Muscle of leg (tissue), 16 donors: ENCODE measurements at places on chromosomes 4 and X. TPM values are rescaled to one million over a fixed set of nuclear protein-coding genes. Genes with fewer than 3 reads are reported as not detected.
A peak's percentile ranks its signal among the peaks of the same experiment; 100 is the strongest.

Gene ANK2
- total RNA-seq: 282 TPM

Gene ABCG2
- 5.3 TPM for total RNA-seq

Gene PRPS2
- total RNA-seq: 8.6 TPM

Gene SPATA18
- 2.7 TPM for total RNA-seq

Gene STK32B
- 3.8 TPM for total RNA-seq

- no peak overlapping the region for H3K27ac ChIP-seq
- no peaks in the 10 kb centered on the region for H3K36me3 ChIP-seq
- no peak overlapping the region for H3K4me3 ChIP-seq
- no peaks in the 10 kb centered on the region for H3K4me1 ChIP-seq
Observed at GRCh38 chr4:180617196-180617595, 1626.0 kb upstream of the TENM3 start.

- no peaks in the 10 kb centered on the region for H3K36me3 ChIP-seq
- no peaks in the 10 kb centered on the region for H3K4me1 ChIP-seq
- H3K4me3 ChIP-seq: no peak overlapping the region
- H3K27ac ChIP-seq: no peak overlapping the region
Observed at GRCh38 chr4:167028976-167029375, 205.3 kb downstream of the SPOCK3 start.

- no peak for DNase-seq
- no peaks in the 10 kb centered on the region for H3K27me3 ChIP-seq
- no peak overlapping the region for H3K27ac ChIP-seq
- H3K4me3 ChIP-seq: no peak overlapping the region
- H3K36me3 ChIP-seq: no peaks in the 10 kb centered on the region
Observed at GRCh38 chr4:187258651-187259401, 535.2 kb upstream of the FAT1 start.

DNA sequence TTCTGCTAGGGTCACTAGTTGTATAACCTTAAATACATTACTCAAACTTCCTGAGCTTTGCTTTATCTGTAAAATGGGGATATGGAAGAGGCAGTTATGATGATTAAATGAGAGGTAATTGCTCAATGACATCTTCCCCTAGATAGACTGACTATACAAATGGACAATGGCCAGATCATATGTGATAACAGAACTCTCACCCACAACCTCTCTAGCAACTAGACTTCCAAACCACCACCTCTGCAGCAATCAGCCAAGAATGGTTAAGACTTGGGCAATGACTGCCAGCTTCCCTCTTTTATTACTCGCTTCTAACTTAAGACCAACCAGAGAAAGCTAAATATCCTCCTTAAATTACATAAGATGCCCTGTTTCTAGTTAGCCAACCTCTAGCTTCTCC is 2.9 kb upstream of the SEPSECS start:
- no peak overlapping the region for H3K4me3 ChIP-seq
- H3K27me3 ChIP-seq: no peaks in the 10 kb centered on the region
- peaks cover 4% of the 10 kb centered on the region for H3K36me3 ChIP-seq
- H3K27ac ChIP-seq: no peak overlapping the region
- H3K4me1 ChIP-seq: peaks cover 4% of the 10 kb centered on the region

DNA sequence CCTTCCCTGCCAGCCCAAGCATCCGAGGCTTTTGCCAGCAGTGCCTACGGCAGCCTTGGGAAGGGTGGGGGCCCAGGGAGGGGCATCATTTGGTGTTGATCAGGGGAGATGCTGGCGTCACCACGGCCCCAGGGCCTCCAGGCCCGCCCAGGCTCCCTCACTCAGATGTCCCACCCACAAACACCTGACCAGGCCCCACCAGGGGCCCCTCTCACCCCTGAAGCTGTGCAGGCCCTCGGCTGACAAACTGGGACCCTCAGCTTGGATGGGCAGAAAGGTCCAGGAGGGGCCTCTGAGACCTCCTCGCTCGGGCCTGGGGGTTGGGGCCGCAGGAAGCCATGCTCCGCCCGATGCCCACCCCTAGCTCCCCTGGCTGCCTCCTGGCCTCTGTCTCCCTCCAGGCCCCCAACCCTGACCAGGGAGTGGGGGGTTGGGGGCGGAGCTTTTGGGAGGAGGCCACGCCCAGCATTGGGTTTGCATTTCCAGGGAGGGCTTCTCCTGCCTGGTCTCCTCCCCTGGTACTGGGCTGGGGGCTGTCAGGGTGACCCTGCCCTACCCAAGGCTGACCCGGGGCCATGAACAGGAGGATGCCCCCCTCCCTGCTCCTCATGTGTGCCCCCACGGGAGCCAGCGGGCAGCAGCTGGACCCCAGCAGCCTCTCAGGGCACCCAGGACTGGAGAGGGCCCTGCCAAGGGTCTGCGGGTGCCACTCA is 33.4 kb upstream of the SPON2 start:
- H3K4me1 ChIP-seq: peaks cover 99% of the 10 kb centered on the region
- peaks cover 4% of the 10 kb centered on the region for H3K36me3 ChIP-seq
- H3K27me3 ChIP-seq: no peaks in the 10 kb centered on the region
- peak; percentile 5 for DNase-seq
- H3K4me3 ChIP-seq: no peak overlapping the region
- H3K27ac ChIP-seq: no peak overlapping the region

GRCh38 chrX:139448996-139449395 is 81.5 kb upstream of the F9 start:
- no peak for DNase-seq
- H3K27me3 ChIP-seq: no peaks in the 10 kb centered on the region
- H3K4me3 ChIP-seq: no peak overlapping the region
- no peak overlapping the region for H3K27ac ChIP-seq
- no peaks in the 10 kb centered on the region for H3K4me1 ChIP-seq

GRCh38 chr4:100168521-100168920 is 21.7 kb downstream of the DDIT4L start:
- no peak overlapping the region for H3K4me3 ChIP-seq
- H3K36me3 ChIP-seq: no peaks in the 10 kb centered on the region
- H3K27ac ChIP-seq: no peak overlapping the region
- DNase-seq: peak; percentile 46

- peaks cover 47% of the 10 kb centered on the region for H3K4me1 ChIP-seq
- peak overlapping the region; percentile 96 for H3K27ac ChIP-seq
- H3K27me3 ChIP-seq: no peaks in the 10 kb centered on the region
- H3K36me3 ChIP-seq: peaks cover 16% of the 10 kb centered on the region
- H3K4me3 ChIP-seq: peak overlapping the region; percentile 57
Observed at GRCh38 chr4:99654361-99654761, 3.3 kb downstream of the C4orf54 start.

DNA sequence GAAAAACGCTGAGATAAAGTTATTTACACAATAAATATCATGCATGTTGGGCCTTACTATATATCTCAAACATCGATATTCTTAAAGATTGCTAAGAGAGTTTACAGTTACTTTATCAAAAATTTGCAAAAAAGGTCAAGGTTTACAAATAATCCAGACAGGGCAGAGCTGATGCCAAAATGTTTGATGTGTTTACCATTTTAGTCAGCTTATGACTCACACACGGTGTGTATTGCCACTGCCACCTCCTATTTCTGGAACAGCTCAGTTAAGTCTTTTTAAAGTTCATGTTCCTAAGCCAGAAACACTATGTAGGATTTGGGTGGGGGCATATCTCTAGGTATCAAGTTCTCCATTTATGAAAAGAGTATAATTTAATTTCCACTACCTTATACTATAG is 580.6 kb downstream of the INPP4B start:
- H3K36me3 ChIP-seq: no peaks in the 10 kb centered on the region
- peak overlapping the region; percentile 63 for H3K27ac ChIP-seq
- peak; percentile 25 for DNase-seq
- H3K27me3 ChIP-seq: no peaks in the 10 kb centered on the region

GRCh38 chrX:53281963-53282695 is 745 bp upstream of the IQSEC2 start:
- H3K36me3 ChIP-seq: no peaks in the 10 kb centered on the region
- H3K4me1 ChIP-seq: peaks cover 35% of the 10 kb centered on the region
- no peak overlapping the region for H3K4me3 ChIP-seq

DNA sequence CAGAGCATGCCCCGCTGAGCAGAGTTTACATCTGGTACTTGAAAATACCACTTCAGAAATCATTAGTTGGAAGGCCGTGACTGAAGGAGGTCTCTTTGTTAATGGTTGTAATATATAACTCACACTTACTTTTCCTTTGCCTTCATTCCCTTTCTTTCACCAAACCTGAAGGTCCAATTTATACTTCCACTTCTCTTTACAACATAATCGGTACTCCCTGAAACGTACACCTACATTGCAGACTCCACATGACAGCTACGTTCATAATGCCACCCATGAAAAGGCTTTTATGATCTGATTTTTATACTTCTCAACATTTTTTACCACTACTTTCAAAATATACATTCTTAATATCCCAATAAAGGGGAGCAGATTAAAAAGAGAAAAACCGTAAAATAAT is 298.7 kb downstream of the C4orf33 start:
- H3K27ac ChIP-seq: no peak overlapping the region
- H3K36me3 ChIP-seq: no peaks in the 10 kb centered on the region
- no peak overlapping the region for H3K4me3 ChIP-seq
- no peak for DNase-seq

GRCh38 chrX:123339221-123339905 is 155.3 kb downstream of the GRIA3 start:
- no peaks in the 10 kb centered on the region for H3K4me1 ChIP-seq
- no peaks in the 10 kb centered on the region for H3K36me3 ChIP-seq
- no peak overlapping the region for H3K4me3 ChIP-seq

DNA sequence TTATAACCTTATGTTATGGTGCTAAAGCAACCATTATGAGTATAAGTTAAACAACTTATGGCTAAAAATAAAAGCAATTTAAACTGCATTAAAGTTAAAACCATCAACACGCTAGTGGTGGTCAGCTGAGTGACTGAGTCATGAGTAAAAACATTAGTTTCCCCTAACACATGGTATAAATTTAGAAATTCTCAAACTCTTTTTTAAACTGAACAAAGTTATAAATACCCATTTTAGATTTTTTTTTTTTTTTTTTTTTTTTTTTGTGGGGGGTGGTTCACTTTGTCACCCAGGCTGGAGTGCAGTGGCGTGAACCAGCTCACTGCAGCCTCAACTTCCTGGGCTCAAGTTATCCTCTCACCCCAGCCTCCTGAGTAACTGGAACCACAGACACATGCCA is 5.4 kb upstream of the BBS7 start:
- no peaks in the 10 kb centered on the region for H3K4me1 ChIP-seq
- H3K36me3 ChIP-seq: no peaks in the 10 kb centered on the region
- peaks cover 2% of the 10 kb centered on the region for H3K27me3 ChIP-seq
- no peak overlapping the region for H3K4me3 ChIP-seq
- H3K27ac ChIP-seq: no peak overlapping the region

DNA sequence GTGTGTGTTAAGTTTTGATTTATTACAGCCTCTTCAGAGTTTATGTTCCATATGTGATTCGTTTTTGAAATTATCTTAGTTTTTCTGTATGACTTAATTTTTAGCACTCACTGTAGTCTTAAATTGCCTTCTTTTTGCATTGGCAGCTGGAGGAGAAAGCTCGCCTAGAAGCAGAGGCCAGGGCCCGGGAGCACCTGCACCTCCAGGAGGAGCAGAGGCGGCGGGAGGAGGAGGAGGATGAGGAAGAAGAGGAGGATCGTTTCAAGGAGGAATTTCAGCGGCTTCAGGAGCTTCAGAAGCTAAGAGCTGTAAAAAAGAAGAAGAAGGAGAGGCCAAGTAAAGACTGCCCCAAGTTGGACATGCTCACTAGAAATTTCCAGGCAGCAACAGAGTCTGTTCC is 56.6 kb downstream of the TNIP2 start:
- no peak overlapping the region for H3K4me3 ChIP-seq
- no peaks in the 10 kb centered on the region for H3K27me3 ChIP-seq
- H3K27ac ChIP-seq: no peak overlapping the region
- no peaks in the 10 kb centered on the region for H3K4me1 ChIP-seq
- DNase-seq: no peak

GRCh38 chr4:53450773-53451172 is 73.3 kb downstream of the FIP1L1 start:
- no peaks in the 10 kb centered on the region for H3K4me1 ChIP-seq
- DNase-seq: no peak
- no peak overlapping the region for H3K27ac ChIP-seq
- no peaks in the 10 kb centered on the region for H3K27me3 ChIP-seq
- no peak overlapping the region for H3K4me3 ChIP-seq

GRCh38 chr4:124833831-124834505 is 121.4 kb upstream of the ANKRD50 start:
- no peak for DNase-seq
- H3K36me3 ChIP-seq: no peaks in the 10 kb centered on the region
- H3K27ac ChIP-seq: no peak overlapping the region
- no peak overlapping the region for H3K4me3 ChIP-seq
- H3K4me1 ChIP-seq: no peaks in the 10 kb centered on the region

DNA sequence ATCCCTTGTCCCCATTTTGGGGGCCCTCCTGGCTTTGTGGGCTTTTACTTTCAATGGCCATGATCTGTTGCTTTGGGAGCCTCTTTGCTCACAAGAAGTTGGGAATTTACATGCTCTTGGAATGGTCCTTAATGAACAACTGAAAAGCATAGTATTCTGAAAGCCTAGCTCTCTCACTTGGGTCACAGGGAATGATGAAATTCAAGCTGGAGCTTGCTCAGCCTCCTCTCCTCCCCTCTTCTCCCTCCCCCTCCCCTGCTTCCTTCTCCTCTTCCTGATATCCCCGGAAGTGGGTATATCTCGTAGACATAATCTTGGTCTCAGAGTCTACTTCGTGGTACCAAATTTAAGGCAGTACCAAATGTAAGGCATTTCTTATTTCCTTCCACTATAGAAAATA is 400.6 kb upstream of the NR3C2 start:
- H3K36me3 ChIP-seq: no peaks in the 10 kb centered on the region
- no peak for DNase-seq

DNA sequence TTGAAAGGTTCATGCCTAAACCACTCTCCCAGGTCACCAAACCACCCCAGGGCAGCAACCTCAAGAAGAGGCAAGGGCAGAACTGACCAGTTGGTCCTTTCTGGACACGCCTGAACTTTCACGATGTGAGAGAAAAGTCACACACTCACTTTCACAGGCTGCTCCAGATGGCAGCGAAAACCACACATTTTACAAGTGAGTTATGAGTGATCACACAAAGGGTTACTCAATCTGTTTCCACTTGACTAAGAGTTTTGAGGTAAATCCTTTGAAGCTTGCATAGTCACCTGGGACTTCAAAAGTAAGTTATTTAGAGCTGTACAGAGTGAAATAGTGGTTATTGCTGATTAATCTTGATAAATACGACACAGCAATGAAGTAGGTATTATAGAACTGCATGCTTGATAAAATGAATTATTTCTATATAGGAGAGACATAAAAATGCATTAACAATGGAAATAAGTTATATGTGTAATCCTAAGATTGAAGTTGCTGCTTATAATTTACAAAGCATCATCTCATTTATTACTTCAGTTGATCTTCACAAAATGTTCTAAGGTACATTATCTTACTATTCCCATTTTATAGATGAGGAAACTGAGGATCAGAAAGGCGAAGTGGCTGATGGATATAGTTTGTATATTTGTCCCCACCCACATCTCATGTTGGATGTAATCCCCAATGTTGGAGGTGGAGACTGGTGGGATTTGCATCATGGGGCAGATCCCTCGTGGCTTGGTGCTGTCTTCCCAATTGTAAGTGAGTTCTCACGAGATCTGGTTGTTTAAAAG is 103.0 kb upstream of the KLF3 start:
- H3K4me3 ChIP-seq: no peak overlapping the region
- DNase-seq: no peak
- H3K4me1 ChIP-seq: peaks cover 31% of the 10 kb centered on the region

DNA sequence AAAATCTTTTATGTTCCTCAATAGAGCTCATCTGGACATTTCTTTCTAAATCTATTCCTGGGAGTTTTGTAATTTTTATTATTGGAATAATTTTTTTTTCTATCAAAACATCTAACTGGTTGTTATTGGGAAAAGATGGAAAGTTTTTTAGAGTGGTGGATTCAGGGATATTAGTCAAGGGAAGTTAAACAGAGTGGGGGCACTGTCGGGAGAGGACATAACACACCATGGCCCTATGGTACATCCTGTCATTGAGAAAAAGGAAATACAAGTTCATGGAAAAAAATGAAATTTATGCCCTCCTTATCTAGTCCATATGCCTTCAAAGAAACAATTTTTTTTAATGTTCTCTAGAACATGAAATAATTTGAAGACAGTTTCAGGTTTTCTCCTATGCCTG is 96.3 kb upstream of the TSPAN5 start:
- H3K4me1 ChIP-seq: no peaks in the 10 kb centered on the region
- no peaks in the 10 kb centered on the region for H3K36me3 ChIP-seq
- H3K27ac ChIP-seq: no peak overlapping the region
